Ovary (tissue), 10 donors: ENCODE measurements at places on chromosomes 11 and 22.
A peak's percentile ranks its signal among the peaks of the same experiment; 100 is the strongest.

DNA sequence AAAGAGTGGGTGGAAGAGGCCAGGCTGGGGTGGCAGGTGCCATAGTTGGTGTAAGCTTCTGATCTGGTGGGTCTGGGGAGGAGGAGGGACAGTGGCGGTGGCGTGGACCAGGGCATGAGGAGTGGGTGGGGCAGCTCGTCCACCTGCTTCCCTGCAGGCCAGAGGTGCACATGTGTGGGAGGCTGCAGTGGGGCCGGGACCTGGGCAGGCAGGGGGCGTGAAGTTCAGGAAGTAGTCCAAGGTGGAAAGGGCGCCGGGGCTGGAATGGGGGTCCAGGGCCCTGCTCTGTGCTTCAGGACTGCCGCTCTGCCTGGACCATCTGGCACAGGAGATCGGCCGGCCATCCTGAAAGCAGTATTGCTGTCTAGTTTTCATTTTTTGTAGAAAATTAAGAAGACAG lies 15.9 kb downstream of the RIBC2 start:
- DNase-seq: no peak

- no peak for DNase-seq
Observed at GRCh38 chr11:104918113-104918824, 20.0 kb upstream of the CASP12 start.

GRCh38 chr11:15976433-15977045 lies 379.8 kb downstream of the SOX6 start:
- DNase-seq: no peak

- peak; percentile 20 for DNase-seq
Observed at GRCh38 chr11:2803186-2804091, 82.1 kb downstream of the CDKN1C start.

- no peak for DNase-seq
Observed at GRCh38 chr11:48107188-48107704, 109.4 kb upstream of the OR4B1 start.

DNA sequence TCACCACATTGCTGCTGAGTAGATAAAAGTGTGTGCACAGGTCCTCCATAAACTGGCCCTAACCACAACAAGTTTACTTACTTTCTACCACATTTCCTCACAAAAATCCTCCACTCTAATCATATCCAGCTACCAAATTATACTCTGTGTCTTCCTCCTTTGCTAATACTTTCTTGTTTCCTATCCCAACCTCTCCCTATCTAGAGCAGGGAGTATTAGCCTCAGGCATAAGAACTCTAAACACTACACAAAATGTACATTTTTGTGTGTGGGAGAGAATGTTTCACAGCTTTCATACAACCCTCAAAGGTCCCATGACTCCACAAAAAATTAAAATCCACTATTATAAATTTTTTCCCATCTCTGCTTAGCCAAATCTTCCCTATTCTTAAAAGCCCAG lies 72.4 kb downstream of the ATG16L2 start:
- DNase-seq: no peak

GRCh38 chr22:36544107-36544620 lies 15.2 kb upstream of the EIF3D start:
- no peak for DNase-seq

DNA sequence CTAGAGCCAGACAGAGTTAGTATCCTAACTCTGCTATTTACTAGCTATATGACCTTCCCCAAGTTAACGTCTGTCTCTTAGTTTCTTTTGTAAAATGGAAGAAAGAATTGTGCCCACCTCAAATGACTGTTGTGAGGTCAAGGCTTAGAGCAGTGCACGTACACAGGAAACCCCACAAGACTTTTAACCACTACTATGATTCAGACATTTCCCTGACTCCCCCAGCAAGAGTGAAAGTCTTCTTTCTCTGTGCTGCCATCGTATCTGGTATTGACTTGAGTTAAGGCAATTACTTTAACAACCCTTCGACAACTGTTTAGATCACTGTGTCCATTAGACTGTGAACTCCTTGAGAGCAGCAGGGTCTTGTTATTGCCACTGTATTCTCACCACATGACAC lies 2.6 kb upstream of the OR52W1 start:
- no peak for DNase-seq

DNA sequence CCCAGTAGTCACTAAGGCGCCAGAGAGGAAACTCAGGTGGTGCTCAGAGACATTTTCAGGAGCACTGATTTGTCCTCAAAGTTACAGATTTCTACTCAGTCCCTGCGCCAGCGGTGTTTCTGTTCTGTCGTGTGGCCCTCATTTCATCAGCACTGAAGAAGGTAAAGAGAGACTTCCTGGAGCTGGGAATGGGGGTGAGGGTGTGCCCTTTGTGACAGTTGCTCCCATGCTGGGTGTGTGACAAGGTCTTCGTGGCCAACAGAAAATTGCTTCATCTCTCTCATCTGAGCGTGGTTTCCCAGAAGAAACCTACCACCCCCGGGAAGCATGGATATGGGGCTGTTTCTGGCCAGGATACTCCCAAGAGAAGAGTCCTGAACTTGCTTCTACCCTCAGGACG lies 2.0 kb upstream of the PPARA start:
- no peak for DNase-seq
